CD8-positive, alpha-beta T cell (primary cell): ENCODE measurements at places on chromosomes 7 and 10. TPM values are rescaled to one million over a fixed set of nuclear protein-coding genes. Genes with fewer than 3 reads are reported as not detected.
A peak's percentile ranks its signal among the peaks of the same experiment; 100 is the strongest.

GIMAP1 gene
- total RNA-seq = 6.1 TPM

CCDC172 gene
- not detected for total RNA-seq

ABHD11 gene
- 12.2 TPM for total RNA-seq

C10orf143 gene
- total RNA-seq = 5.2 TPM

DNA sequence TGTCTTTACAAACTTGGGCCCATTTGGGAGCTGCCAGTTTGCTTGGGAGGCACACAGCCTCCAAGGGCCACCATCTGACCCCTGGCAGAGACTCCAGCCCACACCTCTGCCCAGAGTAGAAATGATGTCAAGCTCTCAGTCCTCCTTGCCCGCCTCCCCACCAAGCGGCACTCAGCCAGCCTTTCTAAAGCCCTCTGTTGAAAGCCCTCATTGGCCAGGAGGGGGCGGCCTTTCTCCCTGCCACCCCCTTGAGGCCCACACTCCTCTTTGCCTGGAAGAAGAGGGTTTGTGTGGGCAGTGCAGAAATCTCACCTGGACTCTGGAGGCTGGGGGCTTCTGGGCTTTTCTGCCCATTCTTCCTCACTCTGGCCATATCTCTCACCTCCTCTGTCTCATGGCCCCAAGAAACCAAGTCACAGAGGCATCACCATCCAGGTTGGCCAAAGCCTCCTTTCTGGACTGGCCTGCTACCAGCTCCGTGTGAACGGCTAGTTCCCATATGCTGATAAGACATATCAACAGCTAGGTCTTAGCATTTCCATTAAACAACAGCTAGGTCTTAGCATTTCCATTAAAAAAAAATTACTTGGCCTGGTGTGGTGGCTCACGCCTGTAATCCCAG, 36.1 kb downstream of the UBTD1 start:
- DNase-seq = no peak

- DNase-seq = no peak
These were observed 85.2 kb upstream of the DNAAF5 start for GRCh38 chr7:641269-641671.

GRCh38 chr7:57343901-57344622, 105.9 kb upstream of the ZNF716 start:
- no peak for DNase-seq

- no peak for DNase-seq
These were observed 26.1 kb upstream of the DNAJC1 start for GRCh38 chr10:22029445-22030236.

- DNase-seq = no peak
These were observed 145.3 kb downstream of the HTR7 start for GRCh38 chr10:90712529-90712928.

- DNase-seq = no peak
These were observed 59.2 kb downstream of the OR13A1 start for GRCh38 chr10:45256246-45256645.

DNA sequence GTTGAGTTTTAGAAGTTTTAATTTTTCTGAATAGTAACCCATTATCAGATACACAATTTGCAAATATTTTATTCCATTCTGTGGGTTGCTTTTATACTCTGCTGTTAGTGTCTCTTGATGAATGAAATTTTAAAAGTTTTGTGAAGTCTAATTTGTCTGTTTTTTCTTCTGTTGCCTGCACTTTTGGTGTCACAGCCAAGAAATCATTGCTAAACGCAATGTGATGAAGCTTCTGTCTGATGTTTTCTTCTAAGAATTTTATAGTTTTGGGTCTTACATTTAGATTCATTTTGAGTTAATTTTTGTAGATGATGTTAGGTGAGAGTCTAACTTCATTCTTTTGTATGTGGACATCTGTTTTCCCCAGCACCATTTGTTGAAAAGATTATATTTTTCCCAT, 330.0 kb upstream of the FOXK1 start:
- no peak for DNase-seq

GRCh38 chr7:131688738-131689661, 132.6 kb upstream of the PODXL start:
- peak; percentile 74 for DNase-seq

DNA sequence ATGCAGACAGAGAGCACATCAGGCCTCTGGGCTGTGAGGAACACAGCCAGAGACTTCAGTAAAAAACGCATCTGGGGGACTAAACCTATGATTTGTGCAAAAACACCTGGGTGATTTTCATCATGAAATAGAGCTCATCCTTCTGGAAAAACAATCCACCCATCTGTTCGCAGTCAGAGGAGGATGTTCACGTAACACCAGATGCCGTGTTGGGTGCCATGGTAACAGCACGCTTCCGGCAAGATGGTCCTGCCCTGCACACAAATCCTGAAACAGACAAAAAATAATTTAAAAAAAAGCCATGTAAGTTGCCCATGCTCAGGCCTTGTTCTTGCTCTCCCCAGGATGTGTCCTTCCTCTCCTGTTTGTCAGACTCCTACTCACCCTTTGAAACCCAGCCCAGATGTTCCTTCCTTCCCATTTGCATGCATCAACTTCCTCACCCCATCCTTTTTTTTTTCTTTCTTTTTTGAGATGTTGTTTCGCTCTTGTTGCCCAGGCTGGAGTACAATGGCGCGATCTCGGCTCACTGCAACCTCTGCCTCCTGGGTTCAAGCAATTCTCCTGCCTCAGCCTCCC, 28.3 kb upstream of the GNA12 start:
- no peak for DNase-seq

GRCh38 chr7:120864141-120864900, 6.4 kb upstream of the TSPAN12 start:
- no peak for DNase-seq

GRCh38 chr10:29355411-29355991, 66.6 kb downstream of the LYZL1 start:
- DNase-seq = no peak

DNA sequence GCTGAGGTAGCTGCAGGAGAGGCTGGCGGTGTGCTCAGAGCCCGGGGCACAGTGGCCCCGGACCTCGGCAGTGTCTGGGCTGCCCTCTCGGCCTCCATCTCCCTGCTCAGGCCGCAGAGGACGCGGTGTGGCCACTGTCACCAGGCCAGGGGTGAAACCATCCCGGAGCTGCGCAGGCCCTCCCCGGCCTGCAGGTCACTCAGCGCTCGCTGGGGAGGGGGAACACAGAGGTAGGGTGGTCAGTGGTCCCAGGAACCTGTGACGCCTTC, 49.8 kb upstream of the DAGLB start:
- no peak for DNase-seq

DNA sequence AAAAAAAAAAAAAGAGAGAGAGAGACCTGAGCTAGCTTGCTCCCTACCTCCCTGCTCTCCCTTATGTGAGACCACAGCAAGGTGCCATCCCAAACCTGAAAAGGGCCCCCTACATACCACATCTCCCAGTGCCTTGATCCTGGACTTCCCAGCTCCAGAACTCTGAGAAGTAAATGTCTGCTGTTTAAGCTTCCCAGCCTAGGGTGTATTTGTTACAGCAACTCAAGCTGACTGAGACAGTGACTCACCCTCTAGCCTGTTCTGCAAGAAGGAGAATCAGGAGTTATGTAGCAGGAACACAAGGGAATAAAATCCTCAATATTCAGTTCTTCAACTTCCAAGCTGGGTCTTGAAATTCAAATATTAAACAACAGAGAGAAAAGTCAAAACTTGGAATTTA, 52.1 kb upstream of the TMEM72 start:
- no peak for DNase-seq

GRCh38 chr7:155222061-155222460, 75.6 kb upstream of the INSIG1 start:
- DNase-seq = no peak

DNA sequence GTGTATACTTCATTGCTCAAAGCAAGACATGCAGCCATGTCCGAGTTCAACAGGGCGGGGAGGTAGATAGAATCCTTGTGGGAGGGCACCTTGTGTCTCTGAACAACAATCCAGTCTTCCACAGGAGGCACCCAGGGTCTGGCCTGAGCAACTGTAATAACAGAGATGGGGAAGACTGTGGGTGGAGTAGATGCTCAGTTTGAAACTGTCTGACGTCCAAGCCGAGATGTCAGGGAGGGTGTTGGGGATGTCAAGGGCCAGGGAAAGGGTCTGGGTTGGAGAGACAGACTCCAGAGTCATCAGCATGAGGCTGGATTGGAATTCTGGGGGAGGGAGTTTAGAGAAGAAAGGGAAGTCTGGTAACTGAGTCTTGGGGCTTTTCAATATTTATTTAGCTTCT, 88.0 kb downstream of the FANK1 start:
- no peak for DNase-seq

- DNase-seq = no peak
These were observed 34.2 kb downstream of the C7orf33 start for GRCh38 chr7:148624735-148625134.

DNA sequence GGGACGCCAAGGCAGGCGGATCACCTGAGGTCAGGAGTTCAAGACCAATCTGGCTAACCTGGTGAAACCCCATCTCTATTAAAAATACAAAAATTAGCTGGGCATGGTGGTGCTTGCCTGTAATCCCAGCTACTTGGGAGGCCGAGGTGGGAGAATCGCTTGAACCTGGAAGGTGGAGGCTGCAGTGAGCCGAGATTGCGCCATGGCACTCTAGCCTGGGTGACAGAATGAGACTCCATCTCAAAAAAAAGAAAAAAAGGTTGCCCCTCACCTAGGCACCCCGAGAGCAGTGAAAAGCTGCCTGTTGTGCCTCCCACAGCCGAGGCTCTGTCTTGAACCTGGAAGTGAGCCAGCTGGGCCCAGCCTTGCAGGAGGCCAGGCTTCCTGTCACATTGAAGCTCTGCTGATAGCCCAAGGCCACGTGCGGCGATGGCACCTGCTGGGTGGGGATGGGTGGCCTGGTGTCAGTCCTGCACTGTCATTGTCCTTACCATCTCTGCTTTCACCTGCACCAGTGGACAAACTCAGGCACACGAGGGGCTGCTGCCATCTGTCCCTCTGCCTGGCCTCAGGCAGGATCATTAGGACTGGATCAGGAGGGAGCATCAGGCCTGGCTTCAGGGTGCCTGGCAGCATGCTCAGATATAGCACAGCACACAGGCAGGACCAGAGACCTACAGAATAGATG, 37.8 kb downstream of the DNAJB12 start:
- DNase-seq = no peak

DNA sequence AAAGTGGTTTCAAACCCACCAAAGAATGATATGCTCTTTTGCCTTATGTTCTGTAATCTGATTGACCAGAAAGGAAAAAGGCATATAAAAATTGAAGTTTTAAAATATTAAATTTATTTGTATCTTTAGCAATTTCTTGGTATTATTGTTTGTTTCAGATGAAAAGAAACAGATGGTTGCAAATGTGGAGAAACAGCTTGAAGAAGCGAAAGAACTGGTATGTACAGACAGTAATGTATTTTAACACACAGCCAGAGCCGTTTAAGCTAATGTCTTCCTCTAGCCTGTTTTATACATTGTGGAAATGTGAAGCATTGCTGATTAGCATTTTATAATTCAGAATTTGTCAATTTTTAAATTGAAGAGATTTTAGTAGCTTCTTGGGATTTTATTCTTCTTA, 13.4 kb downstream of the VTI1A start:
- DNase-seq = no peak

- DNase-seq = no peak
These were observed 10.9 kb downstream of the ANLN start for GRCh38 chr7:36400606-36401005.
